ENCODE measurements at places on chromosomes 12 and 14.
A peak's percentile ranks its signal among the peaks of the same experiment; 100 is the strongest.

GRCh38 chr12:442235-442884 is 17.4 kb upstream of the B4GALNT3 start:
- peak; percentile 14 for DNase-seq

DNA sequence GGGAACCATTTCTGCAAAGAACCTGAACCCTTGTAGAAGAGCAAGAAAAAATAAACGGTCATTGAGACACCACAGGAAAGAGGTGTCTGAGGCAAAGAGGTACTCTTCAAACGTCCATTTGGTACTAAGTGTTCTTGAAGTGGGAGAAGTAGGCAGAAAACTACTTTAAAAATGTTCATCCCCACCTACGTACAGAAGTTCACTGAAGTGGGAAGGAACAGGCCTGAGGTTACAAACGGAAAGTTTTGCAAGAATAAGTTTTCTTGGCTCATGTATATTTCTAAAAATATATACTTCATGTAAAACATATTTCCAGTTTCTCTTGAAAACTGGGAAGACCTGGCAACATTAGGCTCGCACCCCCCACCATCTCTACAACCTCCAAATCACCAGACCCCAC is 61.2 kb downstream of the STXBP6 start:
- no peak for DNase-seq

- no peak for DNase-seq
Observed at GRCh38 chr12:23197266-23197665, 572.3 kb downstream of the ETNK1 start.

GRCh38 chr14:55051423-55052268 is at the start of gene MAPK1IP1L:
Gene MAPK1IP1L, plus strand, starts transcription at chr14:55051647. Its CDS starts 10,037 bp downstream, at chr14:55061684.
- DNase-seq = peak; percentile 82

DNA sequence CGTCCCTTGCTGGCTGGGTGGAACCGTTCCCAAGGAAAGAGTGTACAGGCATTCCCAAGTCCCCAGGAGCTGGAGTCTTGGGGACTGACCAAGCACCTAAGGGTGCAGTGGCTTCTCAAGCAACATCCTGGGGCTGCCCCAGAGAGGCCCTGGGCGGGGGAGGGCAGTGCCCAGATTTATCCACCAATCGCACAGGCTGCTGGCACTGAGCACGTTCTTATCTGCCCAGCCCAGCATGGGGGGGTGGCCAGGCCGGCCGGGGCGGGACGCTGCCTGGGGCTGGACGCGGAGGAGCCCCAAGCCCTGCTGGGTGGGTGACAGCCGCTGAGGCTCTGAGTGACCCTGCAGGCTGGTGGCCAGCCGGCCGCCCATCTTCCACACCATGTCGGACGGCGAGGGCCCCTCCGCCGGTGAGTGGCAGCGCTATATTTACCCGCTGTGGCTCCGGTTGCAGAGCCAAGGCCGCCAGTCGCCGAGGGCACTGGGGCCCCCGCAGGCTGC is 53.4 kb downstream of the CYP46A1 start:
- no peak for DNase-seq

DNA sequence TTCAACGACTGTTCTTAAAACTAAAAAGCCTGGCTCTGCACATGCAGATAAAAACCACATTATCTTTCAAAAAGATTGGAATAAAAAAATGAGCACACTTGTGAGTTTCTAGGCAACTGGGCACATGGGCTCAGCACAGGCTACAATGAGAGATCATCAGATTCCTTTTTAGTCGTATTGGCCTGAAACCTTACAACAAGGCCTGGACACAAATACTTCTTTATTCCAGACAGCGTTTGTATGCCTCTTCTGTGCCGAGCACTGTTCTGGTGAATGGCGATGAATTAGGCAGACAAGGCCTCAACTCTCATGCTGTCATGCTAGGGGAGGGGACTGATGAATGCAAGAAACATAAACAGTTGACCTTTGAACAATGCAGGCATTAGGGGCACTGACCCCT is 463.0 kb downstream of the AACS start:
- no peak for DNase-seq

- DNase-seq = no peak
Observed at GRCh38 chr14:76305268-76305826, 70.6 kb upstream of the ESRRB start.

GRCh38 chr14:92135269-92135668 is 13.5 kb downstream of the CPSF2 start:
- no peak for DNase-seq

DNA sequence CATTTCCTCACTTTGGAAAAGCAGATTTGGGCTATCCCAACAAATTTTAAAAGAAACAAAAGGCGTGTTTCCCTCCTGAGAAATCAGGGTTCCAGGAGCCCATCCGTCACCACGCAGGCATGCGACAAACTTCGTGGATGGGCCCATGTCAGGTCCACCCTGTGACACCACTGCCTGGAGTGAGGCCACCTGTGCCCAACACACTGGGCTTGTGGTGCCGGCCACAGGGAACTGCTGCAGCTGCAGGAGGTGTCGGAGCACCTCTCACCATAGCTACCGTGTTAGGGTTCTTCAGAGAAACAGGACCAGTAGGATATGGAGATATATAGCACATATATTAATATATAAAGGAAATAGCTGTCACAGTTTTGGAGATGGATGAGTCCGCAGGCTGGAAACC is 53.0 kb upstream of the BCL11B start:
- no peak for DNase-seq

DNA sequence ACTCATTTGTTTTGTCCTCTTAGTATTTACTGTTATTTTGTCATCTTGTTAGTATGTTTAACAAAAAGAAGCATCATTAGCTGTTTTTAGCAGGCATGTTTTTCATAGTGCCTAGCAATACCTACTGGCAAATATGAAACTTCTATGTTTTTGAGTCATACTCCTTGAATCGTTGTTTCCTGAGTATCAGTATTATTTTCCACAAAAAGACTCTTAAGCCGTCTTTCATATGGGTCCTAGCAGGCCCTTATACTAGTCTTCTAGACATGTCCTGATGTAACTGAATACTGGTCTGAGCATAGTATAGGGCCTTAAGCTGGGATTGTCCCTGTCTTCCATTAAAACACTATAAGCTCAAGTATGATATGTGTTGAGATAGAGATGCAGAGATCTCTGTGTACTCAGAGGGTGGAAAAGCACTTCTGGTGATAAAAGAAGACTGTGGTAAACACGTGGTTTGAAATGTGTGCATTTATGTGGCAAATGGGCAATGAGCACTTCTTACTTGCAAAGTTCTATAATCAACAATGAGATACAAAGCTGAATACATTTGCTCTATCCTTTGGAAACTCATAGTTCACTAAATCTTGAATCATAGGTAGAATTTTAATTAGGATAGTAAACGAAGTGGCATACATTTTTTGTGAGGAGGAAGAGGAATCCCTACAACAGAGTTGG is 348.8 kb downstream of the PDZRN4 start:
- DNase-seq = no peak

DNA sequence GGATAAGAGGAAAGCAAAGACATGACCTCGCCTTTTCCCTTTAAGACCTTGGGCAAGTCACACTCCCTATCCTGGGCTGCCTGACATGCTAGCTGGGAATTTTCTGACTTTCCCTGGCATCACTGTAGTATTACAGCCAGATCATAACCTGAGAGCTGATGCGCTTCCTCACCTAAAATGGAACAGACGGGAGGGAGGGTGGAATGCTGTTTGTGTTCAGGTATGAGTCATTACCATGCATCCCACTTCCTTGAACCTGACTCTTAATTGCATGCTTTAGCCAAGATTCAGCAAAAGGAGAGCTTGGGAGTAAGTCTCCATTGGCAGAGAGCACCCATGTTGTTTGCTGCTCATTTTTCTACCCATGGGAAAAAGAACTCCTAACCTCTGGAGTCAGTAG is 156.5 kb downstream of the KCNK10 start:
- no peak for DNase-seq

GRCh38 chr14:22597771-22598098 is 365 bp upstream of the ABHD4 start:
- no peak for DNase-seq
